ENCODE measurements at places on chromosomes 7 and 10.

GRCh38 chr10:78609976-78610375, 458.8 kb upstream of the ZMIZ1 start:
- no peak for DNase-seq

- no peak for DNase-seq
Observed at GRCh38 chr10:124975977-124976514, 34.1 kb downstream of the ZRANB1 start.

- no peak for DNase-seq
Observed at GRCh38 chr10:693506-693905, 4.0 kb upstream of the DIP2C start.

DNA sequence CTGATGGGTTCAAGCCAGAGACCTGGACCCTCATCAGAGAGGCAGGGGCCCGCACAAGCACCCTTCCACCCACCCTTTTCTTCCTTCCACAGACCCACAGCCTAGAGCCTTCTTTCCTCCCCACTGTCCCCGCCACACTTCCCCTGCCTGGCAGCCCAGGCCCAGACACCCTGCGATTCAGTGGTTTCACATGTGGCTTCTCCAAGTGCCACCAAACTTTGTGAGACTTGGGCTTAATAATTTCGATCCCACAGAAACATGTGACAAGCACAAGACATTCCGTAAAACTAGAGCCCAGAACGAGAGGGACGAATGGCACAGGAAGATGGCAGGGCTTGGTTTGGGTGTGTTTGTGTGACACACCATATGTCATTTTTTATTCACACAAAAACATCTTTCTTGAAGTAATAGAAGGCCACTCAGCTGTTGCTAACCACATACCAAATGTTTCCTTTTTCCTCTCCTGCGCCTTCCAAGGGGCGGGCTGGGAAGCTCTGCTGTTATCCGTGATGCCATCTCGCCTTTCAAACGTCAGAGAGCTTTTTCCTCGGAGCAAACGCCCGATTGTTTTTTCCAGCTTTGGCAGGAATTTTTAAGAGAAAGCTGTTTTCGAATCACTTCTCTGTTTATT, 162.9 kb downstream of the GRK5 start:
- DNase-seq, result no peak

- no peak for DNase-seq
Observed at GRCh38 chr7:155646669-155647068, 2.2 kb downstream of the RBM33 start.

DNA sequence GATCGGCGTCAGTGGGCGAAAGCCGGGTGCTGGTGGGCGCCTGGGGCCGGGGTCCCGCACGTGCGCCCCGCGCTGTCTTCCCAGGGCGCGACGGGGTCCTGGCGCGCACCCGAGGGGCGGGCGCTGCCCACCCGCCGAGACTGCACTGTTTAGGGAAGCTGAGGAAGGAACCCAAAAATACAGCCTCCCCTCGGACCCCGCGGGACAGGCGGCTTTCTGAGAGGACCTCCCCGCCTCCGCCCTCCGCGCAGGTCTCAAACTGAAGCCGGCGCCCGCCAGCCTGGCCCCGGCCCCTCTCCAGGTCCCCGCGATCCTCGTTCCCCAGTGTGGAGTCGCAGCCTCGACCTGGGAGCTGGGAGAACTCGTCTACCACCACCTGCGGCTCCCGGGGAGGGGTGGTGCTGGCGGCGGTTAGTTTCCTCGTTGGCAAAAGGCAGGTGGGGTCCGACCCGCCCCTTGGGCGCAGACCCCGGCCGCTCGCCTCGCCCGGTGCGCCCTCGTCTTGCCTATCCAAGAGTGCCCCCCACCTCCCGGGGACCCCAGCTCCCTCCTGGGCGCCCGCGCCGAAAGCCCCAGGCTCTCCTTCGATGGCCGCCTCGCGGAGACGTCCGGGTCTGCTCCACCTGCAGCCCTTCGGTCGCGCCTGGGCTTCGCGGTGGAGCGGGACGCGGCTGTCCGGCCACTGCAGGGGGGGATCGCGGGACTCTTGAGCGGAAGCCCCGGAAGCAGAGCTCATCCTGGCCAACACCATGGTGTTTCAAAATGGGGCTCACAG, 1.1 kb downstream of the EGFR start:
- DNase-seq, result no peak

- no peak for DNase-seq
Observed at GRCh38 chr7:147535701-147536111, 1054.9 kb upstream of the C7orf33 start.

- DNase-seq, result no peak
Observed at GRCh38 chr7:3338161-3338560, 37.1 kb downstream of the SDK1 start.

GRCh38 chr7:2521952-2522591, 2.5 kb downstream of the LFNG start:
- peak; percentile 13 for DNase-seq

GRCh38 chr10:75910032-75910431, 478.6 kb downstream of the LRMDA start:
- DNase-seq, result peak; percentile 14

GRCh38 chr7:23759671-23760391, 49.8 kb downstream of the STK31 start:
- DNase-seq, result no peak

DNA sequence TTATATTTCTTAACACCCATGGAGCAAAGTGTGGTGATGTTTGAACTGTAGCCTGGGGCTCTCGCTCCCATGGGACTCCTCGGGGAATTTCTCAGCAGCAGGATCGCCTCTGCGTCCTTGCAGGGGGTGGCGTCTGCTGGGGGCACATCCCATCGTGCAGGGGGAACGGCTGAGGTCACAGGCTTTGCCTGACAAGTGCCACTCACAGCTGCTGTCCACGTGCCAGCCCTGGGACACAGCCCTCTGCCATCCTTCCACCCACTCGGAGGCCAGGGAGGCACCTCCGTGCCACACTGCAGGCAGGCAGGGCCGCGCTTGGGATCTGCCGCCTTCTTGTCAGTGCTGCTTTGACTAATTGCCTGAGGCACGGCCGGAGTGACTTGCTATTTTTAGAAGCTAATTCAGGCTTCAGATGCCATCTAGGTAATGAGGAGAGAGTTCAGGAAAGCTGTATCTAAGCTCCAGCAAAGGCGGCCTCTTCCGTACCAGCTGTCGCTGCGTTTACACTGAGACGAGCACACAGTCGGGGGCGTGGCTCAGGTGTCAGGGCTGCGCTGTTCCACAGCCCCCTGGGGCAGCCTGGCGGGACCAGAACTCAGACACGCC, 45.7 kb downstream of the PITRM1 start:
- DNase-seq, result no peak

- no peak for DNase-seq
Observed at GRCh38 chr7:77481615-77482014, 55.5 kb upstream of the PTPN12 start.

DNA sequence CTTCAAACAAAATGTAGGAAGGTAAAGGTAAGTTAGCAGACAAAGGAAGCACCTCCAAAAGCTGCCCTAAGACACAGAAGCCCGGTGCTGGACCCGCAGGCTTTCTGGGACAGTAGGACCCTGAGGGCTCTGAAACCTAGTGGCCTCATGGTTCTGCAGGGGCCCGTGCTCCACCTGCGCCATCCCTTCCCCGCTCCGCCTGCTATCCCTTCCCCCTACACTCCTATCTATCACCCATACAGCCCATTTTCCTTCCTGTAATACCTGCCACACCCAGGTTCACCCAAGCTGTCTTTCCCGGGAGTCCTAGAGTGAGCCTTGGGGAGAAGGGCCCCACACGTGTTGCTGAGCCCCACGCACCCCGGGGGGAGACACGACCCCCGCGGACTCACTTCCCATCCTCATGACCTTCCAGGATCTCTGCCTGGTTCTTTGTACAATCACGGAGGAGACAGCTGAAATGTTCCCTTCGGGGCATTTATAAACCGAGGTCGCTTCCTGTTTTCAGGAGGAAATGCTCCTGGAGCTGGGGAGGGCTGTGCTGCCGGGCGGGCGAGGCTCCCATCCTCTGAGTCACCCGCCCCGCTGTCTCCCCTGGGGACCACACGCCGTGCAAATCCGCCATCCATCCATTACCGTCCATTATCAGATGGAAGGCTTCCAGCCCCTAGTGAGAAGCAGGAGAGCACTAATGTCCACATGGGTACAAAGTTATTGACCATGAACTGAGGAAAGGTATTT, 251.7 kb upstream of the PITRM1 start:
- no peak for DNase-seq

GRCh38 chr10:77332256-77332655, 305.4 kb downstream of the KCNMA1 start:
- DNase-seq, result no peak

GRCh38 chr7:85150624-85151023, 36.2 kb downstream of the SEMA3D start:
- no peak for DNase-seq

- DNase-seq, result no peak
Observed at GRCh38 chr7:101232141-101232850, 5.3 kb downstream of the CLDN15 start.

GRCh38 chr7:91007371-91007770, 256.9 kb upstream of the FZD1 start:
- no peak for DNase-seq

GRCh38 chr7:85004402-85004801, 182.5 kb downstream of the SEMA3D start:
- no peak for DNase-seq

DNA sequence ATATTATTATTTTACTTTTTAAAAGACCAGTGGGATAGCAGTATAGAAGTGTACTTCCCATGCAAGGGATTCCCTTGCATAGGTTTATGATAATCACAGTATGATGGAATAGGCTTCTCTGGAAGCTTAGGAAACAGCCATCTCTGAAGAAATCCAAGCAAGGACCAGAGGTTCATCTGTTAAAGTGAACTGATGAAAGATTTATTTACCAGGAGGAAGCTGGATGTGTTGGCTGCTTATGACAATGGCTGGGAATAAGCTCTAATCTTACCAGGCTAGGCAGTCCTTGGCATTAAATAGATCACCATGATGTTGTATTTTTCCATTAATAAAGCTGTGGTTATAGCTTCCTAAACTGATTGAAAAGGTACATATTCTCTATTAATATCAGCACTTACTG, 32.0 kb downstream of the FRA10AC1 start:
- DNase-seq, result no peak

- no peak for DNase-seq
Observed at GRCh38 chr7:153696242-153696641, 356.0 kb upstream of the DPP6 start.

- DNase-seq, result no peak
Observed at GRCh38 chr7:7220821-7221220, 38.5 kb downstream of the C1GALT1 start.

DNA sequence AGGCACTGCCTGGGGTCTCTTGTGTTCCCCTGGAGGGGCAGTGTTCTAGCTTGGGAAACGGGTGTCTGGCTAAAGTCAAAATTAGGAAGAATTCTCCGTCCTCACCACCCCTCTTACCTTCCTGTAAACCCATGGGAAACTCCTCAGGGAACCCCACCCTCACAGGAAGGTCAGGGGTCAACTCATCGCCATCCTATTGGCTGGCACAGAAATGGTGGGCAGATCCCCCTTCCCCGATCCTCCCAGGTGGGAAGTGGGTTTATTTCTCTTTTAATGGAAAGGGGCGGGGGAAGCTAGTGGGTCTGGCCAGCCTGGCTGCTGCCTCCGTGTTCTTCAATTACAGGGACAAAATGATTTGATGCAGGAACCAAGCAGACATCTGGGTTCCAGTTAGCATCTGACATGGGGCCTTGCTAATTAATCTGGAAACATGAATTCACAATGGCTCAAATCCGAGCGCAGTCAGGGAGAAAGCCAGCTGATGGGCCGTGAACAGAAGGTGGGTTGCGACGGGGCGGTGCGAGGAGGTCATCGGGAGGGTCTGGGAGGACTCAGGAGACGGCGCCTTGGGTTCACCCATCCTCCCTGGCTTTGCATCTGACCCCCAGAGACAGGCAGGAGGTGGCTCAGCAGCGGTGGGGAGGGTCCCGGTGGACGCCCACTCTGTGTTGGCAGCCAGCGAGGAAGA, 66.6 kb downstream of the SLIT1 start:
- no peak for DNase-seq

DNA sequence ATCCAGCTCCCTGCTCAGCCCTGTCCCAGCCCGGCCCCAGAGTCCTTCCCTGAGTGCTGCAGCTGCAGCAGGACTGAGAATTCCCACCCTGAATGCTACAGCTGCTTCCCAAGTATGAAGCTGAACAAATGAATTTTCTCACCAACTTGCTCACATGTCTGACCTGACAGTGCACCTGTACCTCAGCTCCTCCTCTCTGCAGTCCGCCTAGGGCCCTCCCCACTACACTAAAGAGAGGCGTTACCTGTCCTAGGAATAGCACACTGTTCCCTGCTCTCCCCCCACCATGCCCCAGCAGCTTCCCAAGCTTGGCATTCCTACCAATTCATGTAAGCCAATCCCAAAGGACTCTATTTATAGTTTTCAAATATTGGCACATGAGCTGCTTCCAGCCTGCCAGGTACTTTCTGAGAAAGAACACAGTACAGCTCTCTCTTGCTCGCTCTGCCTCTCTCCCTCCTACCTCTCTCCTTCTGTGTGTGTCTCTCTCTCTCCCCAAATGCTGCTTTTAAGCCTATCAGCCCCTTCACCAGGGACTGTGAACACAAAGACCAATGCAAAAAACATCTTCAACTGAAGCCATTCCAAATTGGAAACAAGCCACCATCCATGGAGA, 400.1 kb downstream of the TNS3 start:
- peak; percentile 1 for DNase-seq

DNA sequence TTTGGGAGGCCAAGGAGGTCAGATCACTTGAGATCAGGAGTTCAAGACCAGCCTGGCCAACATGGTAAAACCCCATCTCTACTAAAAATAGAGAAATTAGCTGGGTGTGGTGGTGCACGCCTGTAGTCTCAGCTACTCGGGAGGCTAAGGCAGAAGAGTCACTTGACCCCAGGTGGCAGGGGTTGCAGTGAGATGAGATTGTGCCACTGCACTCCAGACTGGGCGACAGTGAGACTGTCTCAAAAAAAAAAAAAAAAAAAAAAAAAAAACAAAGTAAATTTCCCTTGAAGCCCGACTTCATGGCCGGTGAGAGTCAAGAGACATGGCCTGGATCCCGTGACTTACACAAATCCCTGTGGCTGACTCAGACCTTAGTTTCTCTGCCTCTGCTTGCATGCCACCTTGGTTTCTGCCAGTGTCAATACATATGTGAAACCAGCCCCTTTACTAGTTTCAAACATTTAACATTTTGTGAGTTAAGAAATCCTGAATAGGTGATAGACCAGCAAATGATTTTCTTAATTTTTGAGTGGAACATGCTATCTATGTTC, 62.8 kb downstream of the ZEB1 start:
- DNase-seq, result no peak

GRCh38 chr10:33506391-33506790, 171.9 kb upstream of the NRP1 start:
- no peak for DNase-seq

DNA sequence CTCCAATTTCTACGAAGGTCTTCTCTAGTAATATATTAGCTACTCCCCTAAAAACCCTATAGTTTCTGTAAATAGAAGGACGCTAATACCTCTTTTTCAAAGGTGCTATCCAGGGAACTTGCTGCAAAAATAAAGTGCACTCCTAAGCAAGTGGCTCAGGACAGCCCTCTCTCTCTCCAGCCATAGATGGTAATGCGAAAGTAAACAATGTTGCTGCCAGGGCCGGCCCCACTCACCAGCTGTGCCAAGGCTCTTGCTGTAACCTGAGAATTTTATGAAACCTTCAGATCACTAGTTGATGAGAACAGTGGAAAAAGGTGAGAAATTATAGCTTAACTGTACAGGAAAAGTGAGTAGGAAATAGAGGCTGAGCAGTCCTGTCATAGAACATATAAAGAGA, 10.9 kb upstream of the TAS2R39 start:
- no peak for DNase-seq

- no peak for DNase-seq
Observed at GRCh38 chr7:34761206-34761605, 103.2 kb downstream of the NPSR1 start.

- no peak for DNase-seq
Observed at GRCh38 chr10:17476073-17476472, 21.7 kb upstream of the ST8SIA6 start.

- no peak for DNase-seq
Observed at GRCh38 chr7:35727571-35727970, 32.6 kb upstream of the HERPUD2 start.

Data from midbrain (tissue), 1 donor.